Mesenteric fat pad (tissue), 1 donor: ENCODE measurements at places on chromosomes 12 and 14. TPM values are rescaled to one million over a fixed set of nuclear protein-coding genes. Genes with fewer than 3 reads are reported as not detected.

The ZC2HC1C gene
- total RNA-seq: 3.1 TPM

The KRT82 gene
- not detected for total RNA-seq

The KRT6C gene
- total RNA-seq: not detected

The SMIM41 gene
- total RNA-seq: 0.45 TPM

The GLIPR1L1 gene
- not detected for total RNA-seq

The CIDEB gene
- total RNA-seq: 19.1 TPM

The PSMB5 gene
- total RNA-seq: 113 TPM

The ISCA2 gene
- total RNA-seq: 17.8 TPM

The KERA gene
- not detected for total RNA-seq

The RPS6KA5 gene
- total RNA-seq: 3.2 TPM

DNA sequence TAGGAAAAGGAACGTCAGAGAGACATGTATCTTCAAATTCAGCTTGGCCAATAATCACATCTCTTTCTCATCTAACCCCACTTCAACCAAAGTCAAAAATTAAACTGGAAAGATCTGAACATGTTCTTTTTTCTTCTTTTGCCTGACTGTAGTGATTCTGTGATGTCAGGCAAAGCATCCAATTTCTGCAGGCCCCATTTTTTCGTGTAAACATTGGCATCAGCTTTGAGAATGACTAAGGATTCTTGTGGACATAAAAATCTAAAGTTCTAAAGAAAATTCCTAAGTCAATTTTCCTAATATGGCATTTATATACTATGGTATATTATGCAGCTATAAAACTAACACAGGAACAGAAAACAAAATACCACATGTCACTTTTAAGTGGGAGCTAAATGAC, 89.1 kb downstream of the STXBP6 start:
- DNase-seq: no peak

- no peak for DNase-seq
Measured at GRCh38 chr14:50312734-50313054, 570 bp downstream of the DMAC2L start.

- DNase-seq: no peak
Measured at GRCh38 chr14:48814562-48814961, 771.6 kb downstream of the RPS29 start.

DNA sequence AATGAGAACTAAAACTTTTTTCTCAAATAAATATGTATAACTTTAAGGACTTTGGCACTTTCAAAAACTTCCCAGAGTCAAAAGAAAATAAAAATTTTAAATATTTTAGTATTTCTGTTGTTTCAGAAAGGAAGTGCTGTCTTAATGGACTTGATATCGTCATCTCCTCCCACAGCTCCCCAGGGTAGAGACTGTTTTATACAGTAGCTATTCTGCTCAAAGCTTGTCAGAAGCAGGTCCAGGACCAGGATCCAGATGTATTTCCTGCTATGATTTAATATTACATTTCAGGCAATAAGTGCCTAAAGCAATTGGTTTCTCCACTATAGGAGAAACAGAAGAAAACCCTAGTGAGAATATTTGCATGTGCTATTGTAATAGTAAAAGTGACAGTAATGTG, 218.5 kb upstream of the G2E3 start:
- DNase-seq: no peak

- no peak for DNase-seq
Measured at GRCh38 chr14:49303946-49304516, 282.1 kb downstream of the RPS29 start.

GRCh38 chr14:105150026-105150367, 18.6 kb downstream of the JAG2 start:
- DNase-seq: no peak

DNA sequence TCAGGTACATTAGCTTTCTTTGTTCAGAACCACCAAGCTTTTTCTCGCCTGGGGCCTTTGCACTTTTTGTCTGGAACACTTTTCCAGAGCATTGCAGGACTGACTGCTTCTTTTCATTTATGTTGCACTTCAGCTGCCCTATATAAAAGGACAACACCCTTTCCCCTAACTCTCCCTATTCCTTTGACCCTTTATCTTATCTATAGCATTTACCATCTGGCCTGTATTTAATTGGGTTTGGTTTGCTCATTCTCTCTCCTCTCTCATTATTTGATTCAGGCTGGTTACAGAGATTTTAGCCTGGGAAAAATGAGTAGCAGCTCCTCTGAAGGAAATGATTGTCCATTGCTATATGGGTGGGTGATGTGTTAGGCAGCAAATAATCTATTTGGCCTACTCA, 165.4 kb downstream of the KICS2 start:
- no peak for DNase-seq

- DNase-seq: no peak
Measured at GRCh38 chr12:34097213-34097612, 74.9 kb downstream of the ALG10 start.

GRCh38 chr14:30885840-30886740, 11.7 kb downstream of the COCH start:
- DNase-seq: no peak

DNA sequence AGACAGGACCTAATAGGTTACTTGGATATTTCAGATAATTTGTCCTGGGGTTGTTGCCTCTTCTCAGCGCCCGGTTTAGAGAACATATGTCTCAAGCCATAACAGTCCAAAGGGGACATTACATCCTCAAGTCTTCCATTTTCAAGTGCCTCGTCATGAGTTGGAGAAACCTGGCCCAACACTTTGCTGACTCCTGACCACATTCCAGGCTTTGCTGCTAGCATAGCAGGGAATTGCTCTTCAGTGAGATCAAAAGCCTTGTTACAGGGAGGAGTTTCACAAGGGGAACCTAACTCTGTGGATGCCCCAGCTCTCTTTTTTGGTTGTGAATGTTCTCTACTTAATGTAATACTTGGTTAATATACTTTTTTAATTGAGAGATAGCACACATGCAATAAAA, 8.2 kb upstream of the MMP19 start:
- DNase-seq: no peak

DNA sequence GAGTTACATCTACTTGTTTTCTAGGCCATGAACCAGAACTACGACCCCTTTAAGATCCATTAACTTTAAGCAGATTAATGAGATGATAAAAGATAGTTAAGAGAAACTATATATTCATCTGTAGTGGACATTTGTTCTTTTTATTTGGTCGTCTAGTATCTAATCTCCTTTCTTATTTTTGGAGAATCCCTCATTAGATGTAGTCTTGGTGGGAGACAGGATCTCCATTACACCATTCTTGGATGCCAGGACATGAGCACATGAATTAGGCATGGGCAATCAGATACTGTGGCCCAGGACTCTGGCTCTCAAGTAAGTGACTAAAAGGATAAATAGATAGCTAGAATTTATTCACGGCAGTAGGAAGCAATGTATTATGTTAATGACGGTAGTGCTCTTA, 245.0 kb downstream of the ATP23 start:
- DNase-seq: no peak

DNA sequence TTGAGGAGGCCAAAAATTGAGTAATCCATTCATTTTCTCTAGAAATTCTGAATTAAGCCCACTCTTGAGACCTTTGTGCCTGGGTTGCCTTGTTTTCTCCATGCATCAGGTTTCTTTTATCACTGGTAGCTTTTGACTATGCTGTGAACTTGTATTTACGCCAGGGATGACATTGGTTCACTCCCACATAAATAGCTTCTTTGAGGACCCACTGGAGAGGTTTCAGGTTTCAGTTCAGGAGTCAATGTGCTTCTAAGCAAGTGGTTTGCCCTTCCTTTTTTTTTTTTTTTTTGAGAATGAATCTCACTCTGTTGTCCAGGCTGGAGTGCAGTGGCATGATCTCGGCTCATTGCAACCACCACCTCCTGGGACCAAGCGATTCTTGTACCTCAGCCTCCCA, 10.2 kb upstream of the SLC17A8 start:
- DNase-seq: no peak

- DNase-seq: no peak
Measured at GRCh38 chr14:96245710-96246538, 10.1 kb upstream of the BDKRB1 start.

DNA sequence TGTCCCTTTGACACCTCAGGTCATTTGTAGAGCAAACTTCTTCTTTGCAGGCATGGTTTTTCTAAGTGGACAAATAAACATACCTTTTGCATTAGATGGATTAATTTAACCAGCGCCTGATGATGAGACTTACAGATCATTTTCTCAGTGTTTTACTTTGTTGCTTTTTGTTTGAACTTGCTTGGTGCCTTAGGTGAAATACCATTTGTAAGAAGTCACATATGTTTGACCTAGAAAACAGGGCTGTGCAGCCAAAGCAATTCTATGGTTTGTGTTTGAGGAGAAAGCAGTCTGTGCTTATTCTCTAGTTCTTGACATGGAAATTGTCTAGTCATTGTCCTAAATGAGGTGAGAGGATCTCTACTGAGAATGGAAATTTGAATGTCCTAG, 111.1 kb downstream of the DIP2B start:
- no peak for DNase-seq

DNA sequence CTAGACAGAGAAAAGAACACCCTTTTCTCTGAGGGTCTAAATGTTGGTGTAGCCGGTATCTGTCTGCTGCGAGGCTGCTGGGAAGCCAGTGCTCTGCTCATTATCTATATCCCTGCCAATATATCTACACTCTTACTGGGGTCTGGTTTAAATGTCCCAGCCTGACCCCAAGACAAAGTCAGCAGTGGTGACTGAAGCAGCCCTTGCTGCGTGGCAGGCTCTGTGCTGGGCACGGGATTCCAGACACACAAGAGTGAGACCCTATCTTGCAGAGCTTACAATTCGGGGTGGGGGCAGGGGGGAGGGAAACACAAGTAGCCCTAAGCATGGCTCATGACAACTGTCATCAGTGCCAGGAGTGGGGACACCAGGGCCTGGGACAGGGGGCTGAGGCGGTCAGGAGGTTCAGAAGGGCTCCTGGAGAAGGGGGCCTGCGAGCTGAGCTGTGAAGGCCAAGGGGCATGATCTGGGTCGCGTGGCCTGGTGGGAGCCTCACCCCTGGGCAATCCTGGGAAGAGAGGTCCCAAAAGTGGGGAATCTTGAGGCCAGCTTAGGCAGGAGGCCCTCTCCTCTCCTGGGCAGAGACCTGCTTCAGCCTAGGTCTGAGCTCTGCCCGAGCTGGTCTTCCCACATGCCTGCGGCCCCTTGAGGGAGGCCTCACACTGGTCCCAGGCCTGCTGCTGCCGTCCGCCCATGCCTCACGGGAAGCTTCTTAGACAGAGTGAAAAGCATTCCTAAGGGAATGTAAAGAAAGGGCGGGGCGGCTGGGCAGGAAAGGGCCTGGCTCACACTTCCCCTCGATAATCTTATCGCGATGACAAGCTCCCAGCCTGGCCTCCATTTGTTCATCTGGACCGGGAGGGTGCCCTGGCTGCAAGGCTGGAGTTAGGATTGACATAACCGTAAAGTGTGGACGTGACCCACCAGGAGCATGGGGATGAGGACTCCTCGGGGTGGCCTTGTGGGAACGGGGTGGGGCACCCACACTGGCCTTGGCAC, 7.3 kb upstream of the RCOR1 start:
- no peak for DNase-seq

GRCh38 chr14:59483363-59483762, 845 bp downstream of the L3HYPDH start:
- no peak for DNase-seq

GRCh38 chr12:22700106-22700505, 75.1 kb downstream of the ETNK1 start:
- DNase-seq: no peak

GRCh38 chr14:54207075-54207474, 189.7 kb upstream of the CDKN3 start:
- DNase-seq: no peak
